ENCODE measurements at places on chromosomes 5 and 9.

DNA sequence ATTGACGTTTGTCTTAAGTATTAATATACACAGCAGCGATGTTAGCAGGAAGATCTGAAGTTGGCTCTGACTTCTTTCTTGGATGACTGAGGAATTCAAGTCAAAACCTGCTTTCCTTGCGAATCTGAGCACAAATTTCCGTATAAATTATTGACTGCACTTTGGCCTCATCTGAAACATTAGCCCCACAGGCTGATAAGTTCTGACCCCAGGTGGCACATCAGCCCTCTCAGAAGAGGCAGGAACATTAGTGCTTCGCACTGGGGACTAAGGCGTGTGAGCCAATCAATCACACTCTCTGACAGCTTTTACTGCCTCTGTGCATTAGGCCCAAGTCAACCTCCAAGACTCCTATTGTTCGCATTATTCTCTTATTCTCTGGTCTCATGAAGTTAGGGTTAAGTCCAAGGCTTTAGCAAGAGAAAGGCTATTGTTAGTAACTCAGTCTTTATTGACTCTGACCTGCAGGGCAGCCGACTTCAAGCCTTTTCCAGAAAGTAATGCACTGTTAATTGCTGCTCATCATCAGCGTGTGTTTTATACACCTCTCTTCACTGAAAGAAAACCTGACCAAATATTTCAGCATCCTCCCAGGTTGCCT lies 84.2 kb downstream of the ZNF608 start:
- no peak for DNase-seq

DNA sequence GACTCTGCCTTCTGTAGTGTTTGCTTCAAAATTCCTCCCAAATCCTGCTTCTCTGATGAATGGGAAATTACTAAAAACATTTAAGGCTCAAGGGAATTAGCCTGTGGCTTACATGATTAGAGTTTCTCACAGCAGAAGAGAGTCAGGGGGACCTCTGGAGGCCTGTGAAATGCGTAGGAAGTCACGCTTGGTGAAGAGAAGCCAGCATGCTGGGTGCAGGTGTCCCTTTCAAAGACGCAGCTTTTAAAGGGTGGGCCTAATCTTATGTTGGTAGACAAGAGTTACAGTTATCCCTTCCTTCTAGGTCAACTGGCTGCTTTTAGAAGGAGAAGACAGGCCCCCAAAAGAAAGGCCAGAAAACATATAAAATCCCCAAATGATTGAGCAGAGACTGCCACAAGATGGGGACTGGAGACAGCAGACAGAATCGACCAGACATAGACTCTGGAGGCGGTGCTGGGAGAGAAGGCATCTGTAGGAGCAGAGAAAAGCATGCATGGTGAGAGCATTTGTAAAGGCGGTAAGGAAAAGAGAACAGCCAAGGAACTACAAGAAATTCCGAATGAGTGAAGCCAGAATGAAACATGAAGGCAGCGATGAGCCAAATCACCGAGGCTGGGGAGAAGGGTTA lies 42.3 kb downstream of the B4GALT1 start:
- DNase-seq, result no peak

DNA sequence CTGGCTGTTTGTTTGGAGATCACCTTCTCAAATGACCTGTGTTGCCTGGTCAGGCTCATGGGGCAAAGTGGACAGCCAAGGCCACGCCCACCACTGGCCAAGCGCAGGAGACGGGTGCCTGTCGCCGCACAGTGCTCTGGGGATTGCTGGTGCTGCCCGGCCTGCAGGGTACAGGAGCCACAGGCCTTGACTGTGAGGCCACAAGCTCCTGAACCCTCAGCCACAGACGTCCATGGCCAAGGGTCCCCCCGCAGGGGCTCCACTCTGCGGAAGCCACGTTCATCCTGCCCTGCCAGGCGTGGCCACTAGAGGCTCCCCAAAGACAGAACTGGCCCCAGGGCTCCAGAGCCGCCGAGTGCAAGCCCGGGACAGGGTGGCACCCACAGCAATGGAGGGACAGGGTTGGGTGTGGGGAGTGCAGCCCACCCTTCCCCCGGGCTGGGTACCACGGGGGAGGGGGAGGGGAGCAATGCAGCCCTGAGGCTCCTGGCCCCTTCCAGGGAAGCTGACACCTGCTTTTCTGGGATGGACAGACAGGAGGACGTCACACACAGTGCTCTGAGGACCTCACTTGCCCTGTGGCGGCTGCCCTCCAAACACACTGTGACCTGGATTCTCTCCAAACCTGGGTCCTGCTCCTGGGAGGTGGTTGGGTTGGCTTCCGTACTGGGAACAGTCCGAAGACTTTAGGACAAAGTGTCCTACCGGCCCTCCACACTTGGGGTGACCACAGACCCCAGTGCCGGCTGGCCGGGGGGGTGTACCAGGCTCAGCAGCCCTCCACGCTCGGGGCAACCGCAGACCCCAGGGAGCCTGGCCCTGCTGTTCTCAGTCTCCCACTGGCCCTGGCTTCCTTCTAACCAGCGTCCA lies 21.5 kb downstream of the TPPP start:
- DNase-seq, result peak; percentile 81

- DNase-seq, result peak; percentile 11
Observed at GRCh38 chr9:112945620-112946208, 55.0 kb upstream of the SLC46A2 start.

Measured in K562 (cell line).